ENCODE measurements at places on chromosomes 4 and X.

- DNase-seq = no peak
These were observed 16.1 kb downstream of the CBR4 start for GRCh38 chr4:168993714-168994510.

DNA sequence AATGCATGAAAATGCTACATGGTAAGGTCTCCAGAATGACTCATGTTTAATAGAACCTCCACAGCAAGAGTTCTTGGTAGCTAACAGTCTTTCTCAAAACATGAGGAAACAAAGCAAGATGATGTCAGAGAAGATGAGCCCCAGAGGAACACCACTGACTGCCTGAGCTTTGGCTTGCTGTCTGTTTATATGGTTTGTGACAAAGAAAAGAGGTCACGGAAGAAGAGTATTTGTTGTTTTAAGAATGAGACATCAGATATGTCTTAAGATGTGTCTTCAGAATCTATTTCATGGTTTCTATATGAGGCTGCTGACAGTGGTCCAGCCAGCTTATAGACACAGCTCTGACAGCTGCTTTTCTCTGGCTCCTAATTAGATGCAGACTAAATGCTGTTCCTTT is 18.8 kb upstream of the AREG start:
- DNase-seq = no peak

DNA sequence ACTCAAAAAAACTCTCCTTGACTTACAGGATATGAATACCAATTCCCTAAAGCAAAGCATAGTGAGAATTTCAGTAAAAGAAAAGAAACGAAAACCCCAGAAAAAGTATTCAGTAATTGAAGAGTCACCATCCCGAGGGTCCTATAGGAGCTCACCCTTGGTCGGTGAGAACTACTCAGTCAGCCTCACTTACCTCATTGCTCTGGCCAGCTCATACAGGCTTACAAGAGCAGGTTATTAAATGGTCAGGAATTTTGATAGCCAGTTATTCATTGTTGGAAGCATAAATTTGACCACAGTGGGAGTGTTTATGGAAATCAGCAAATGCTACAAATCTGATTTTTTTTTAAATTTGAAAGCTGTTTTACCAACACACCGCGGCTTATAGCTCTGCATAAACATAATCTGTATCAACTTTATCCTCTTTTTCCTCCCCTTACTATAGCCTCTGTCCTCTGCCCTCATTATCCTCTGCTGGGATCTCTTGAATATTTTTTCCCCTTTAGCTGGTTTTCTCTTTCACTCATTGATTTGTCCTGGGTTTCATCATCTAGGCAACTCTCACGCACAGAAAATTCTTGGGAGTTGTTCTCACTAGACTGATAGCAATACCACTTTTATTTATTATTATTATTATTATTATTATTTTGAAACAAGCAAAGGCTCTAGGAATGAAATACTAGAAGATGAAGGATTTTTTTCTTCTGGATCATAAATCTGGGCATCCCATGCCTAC is 11.0 kb upstream of the CXCL2 start:
- no peak for DNase-seq

GRCh38 chr4:107930821-107931774 is at the start of gene CYP2U1:
Gene CYP2U1, plus strand, starts transcription at chr4:107931549. Its CDS starts 95 bp downstream, at chr4:107931644.
- DNase-seq = peak; percentile 94

DNA sequence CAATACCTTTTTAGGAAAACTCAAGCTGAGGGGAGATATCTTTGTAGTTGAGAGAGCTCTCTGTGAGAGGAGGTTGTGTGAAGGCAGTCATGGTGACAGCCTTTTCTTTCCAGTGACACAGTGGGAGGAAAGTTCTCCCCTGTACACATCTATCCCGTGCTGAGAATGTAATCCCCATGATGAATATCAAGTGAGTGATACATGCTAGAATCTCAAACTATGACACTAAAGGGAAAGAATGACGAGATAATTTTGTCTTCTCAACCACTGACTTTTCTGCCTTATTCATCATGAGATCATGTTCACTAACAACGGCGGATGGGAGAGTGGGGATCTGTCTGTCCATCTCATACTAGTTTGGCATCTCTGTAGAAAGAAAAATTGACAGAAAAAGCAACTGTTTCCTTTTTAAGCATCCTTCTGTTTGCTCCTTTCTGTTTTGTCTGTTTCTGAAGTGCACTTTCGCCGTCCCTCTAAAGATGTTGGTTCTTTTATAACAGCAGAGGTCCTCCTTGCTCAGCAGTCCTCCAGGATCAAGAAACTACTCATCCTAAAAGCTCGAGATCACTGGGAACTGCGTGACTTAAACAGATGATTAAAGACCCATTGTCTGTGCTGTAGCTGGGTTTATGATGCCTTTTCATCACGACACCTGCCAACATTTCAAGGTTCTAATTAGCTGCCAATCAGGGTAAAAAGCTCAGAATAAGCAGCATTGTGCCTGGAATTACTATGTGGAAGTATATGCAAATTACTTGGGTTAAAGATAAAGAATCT is 137.6 kb downstream of the DCK start:
- no peak for DNase-seq

- DNase-seq = no peak
These were observed 114.0 kb upstream of the LNX1 start for GRCh38 chr4:53705151-53705764.

GRCh38 chrX:129496625-129497024 is 26.7 kb downstream of the SMARCA1 start:
- no peak for DNase-seq

DNA sequence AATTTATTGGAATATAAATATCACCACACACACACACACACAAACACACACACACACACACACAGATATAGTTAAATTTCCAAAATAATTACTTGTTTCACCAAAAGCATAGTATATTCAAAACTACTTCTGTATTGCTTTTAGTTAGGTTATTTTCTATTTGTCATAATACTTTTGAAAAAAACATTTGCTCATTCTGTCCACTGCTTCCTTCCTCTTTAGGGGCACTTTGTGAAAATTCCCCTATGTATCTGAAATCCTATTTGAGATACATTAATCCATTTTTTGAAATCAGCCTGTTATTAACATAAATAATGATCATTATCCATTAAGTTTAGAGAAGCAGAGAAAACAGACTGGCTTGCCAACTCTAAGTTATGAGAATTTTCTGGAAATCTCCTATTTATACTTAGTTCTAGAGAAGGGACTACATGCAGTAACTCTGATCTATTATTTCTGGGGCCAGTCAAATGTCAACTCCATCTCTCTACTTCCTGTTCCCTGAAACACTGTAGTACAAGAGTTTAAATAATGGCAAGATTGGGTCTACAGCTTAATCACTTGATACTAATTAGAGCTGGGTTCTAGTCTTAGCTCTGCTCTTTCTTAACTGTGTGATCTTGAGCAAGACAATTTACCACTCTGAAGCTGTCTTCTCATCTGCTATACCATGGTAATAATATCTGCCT is 54.4 kb upstream of the GPR174 start:
- no peak for DNase-seq

GRCh38 chrX:119738742-119739141 is 19.6 kb upstream of the SOWAHD start:
- peak; percentile 20 for DNase-seq

GRCh38 chr4:139779691-139780090 is 114.1 kb downstream of the MGST2 start:
- DNase-seq = no peak

DNA sequence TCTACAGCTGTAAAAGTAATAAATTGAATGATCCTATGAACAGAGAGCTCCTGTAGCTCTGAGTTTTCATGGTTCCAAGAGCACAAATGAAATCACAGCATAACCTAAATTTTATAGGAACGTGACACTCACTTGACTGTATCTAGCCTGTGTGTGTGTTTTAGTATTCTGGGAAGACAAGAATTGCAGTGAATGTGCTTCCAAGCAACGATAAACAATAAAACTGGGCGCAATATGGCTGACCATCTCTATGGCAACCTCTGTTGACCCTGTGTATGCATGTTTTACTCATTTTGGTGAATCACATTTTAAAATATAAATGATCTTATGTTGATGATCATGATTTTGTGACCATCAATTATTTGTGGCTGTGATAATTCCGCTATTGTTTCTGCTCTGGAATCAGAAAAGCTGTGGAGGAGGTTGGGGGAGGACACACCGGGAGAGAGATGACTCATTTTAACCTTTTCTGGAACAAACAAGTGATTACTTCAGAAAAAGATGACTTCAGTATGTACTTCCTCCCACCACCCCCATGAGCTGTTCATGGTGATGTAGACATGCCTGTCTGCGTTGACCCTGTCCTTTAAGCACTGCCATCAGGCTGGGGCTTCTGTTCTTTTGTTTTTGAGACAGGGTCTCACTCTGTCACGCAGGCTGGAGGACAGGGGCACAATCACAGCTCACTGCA is 31.8 kb downstream of the USP11 start:
- no peak for DNase-seq

- no peak for DNase-seq
These were observed 174.5 kb upstream of the C1QTNF7 start for GRCh38 chr4:15253349-15253748.

DNA sequence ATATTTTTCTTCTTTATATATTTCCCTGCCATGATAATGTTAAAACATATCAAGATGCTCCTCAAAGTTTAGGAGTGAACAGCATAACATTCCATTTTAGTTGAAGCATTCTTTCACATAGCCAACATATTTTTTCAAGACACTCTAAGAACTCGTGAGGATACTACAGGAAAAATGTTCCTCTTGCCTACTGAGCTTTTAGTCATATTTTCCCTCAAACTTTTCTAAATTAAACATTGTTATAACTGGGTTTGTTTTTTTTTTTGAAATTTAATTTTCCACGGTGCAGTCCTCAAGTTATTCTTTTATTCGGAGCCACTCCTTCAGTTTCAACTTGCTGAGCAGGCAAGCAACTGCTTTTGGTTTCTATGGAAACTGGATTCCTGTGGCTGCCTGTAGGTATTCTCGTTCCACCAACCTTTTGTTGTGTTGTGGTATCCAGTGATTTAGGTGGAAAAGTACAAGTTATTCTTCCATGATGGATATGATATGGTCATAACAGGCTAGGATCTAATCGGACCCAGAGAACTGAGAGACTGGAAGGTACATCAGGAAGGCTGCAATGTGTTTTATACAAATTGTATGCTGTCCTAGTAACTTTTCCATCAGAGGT is 248.0 kb downstream of the TRIML1 start:
- no peak for DNase-seq

DNA sequence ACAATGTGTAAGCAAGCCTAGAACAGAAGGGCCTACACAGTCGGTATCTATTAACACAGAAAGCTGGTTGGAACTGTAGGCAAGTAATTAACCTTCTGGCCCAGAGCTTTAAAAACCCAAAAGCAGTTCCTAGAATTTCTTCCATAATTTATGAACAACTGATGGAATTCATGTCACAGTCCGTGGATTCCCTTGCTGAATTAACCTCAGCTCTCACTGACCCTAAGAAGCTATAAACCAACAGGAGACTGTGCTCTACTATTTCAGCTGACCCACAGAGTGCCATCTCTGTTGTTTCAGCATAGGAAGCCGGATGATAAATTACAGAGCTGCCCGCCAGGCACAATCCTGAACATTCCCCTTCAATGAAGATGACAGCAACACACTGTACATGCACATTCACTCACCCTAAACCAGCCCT is 157.3 kb downstream of the PRDM5 start:
- no peak for DNase-seq

DNA sequence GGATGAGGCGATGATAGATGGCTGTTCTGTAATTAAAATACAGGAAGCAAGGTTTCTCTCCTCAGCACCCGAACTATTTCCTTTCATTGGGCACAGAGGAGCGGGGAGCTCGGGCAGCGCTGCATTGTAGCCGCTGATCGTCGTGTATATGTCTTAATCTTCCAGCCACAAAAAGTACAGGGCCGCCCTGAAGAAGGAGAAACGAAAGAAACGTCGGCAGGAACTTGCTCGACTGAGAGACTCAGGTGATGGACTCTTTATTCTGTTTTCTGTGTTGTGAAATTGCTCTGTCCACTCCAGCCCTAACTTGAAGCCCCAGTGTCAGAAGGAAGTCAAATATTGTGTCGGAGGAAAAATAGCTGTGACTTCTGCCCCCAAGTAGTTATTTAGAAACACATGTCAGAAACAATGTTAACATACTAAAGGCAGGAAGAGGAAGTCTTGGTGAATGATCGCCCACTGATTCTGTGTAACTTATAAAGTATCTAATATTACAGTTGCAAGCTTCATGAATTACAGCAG is 546 bp downstream of the ZRSR2 start:
- DNase-seq = no peak

- peak; percentile 78 for DNase-seq
These were observed 179.1 kb upstream of the MAB21L2 start for GRCh38 chr4:150402871-150403272.

DNA sequence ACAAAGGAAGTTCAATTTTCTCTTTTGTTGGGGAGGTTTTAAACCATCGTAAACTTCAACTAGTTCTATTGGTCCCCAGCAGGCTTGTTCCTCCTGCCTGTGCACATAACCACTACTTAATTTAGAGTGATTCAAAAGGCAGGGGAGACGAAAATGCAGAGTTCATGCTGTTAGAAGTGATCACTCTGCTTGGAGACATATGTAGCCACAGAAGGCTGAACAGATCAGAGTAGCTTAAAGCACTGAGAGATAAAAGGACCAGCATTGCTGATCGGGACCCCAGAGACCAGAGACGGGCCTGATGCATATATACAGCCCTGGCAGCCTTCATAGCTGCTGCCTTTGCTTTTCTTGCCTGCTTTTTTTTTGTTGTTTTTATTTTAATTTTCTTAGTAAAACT is 662.0 kb upstream of the CPEB2 start:
- DNase-seq = no peak
